ENCODE measurements at places on chromosomes 11 and 22.

DNA sequence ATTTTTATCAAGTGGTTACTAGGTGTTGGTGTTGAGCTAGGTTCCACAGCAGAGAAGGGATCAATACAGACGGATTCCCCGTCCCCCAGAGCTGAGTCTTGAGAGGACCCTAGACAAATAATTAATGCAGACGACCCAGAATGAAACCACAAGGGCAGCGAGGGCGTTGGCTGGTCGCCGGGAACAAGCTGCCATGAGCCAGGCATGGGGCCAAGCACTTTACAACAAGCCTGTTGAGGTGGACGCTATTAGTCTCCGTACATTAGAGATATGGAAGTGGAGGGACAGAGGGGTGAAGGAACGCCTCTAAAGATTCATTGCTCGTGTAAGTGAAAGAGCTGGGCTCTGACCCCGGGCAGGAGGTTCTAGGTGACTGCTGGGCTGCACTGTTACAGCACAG, 77.1 kb upstream of the EIF3D start:
- no peaks in the 10 kb centered on the region for H3K36me3 ChIP-seq
- no peak overlapping the region for H3K27ac ChIP-seq
- H3K4me3 ChIP-seq: no peak overlapping the region
- no peaks in the 10 kb centered on the region for H3K4me1 ChIP-seq

GRCh38 chr11:8913961-8914660, 3.1 kb downstream of the AKIP1 start:
- no peaks in the 10 kb centered on the region for H3K36me3 ChIP-seq
- peaks cover 5% of the 10 kb centered on the region for H3K4me1 ChIP-seq
- H3K27ac ChIP-seq: peak overlapping the region; percentile 18
- no peak overlapping the region for H3K4me3 ChIP-seq
- DNase-seq: no peak
- H3K27me3 ChIP-seq: no peaks in the 10 kb centered on the region

GRCh38 chr11:65642014-65642671, 4.2 kb downstream of the SIPA1 start:
- peaks cover 7% of the 10 kb centered on the region for H3K4me1 ChIP-seq
- no peak overlapping the region for H3K27ac ChIP-seq

GRCh38 chr11:16893456-16894066, 120.7 kb downstream of the PLEKHA7 start:
- no peak overlapping the region for H3K27ac ChIP-seq
- H3K4me3 ChIP-seq: no peak overlapping the region
- H3K27me3 ChIP-seq: no peaks in the 10 kb centered on the region
- no peak for DNase-seq
- H3K4me1 ChIP-seq: no peaks in the 10 kb centered on the region
- H3K36me3 ChIP-seq: no peaks in the 10 kb centered on the region

Measured in right lobe of liver (tissue), 6 donors.